Kidney epithelial cell (primary cell): ENCODE measurements at places on chromosomes 16 and 17. TPM values are rescaled to one million over a fixed set of nuclear protein-coding genes. Genes with fewer than 3 reads are reported as not detected.

The KCNJ12 gene
- total RNA-seq: 2.5 and 5.9 TPM in 2 replicates

The CDH11 gene
- 114 and 135 TPM in 2 replicates for total RNA-seq

The CDYL2 gene
- total RNA-seq: 8.4 and 18.9 TPM in 2 replicates

DNA sequence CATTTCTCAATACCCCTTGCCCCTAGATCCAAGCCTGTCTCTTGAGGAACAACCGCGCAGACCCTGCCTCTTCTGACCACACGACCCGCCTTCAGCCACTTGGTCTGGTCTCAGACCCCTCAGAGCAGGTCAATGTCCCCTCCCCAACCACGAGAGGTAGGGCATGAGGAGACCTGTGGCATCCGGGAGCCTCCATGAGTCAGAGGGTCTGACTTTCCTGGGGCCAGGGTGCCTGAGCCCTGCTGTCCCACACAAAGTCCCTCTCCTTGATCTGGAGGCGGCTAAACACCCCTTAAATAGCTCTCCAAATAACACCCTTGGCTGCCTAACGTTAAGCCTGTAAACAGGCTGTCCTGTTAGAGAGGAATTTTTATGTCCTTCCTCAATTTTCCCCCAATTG, 5.1 kb downstream of the CARMIL2 start:
- no peak for DNase-seq

DNA sequence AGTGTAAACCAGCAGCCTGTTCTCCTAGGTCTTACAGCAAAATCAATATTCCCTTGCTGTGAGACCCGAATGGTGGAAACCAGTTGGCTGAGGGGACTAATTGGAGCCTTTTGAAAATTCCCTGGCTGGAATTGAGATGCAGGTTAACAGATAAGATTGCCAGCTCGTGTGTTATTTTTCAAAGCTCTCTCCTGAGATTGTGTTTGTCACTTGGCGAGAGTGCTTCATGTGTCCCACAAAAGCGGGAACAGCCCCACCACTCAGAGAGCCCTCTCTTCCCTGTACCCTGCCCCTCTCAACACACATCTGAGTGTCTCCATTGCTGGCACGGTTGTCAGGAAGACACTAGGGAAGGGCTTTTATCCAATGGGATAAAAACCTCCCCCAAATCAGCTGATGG, 356.1 kb downstream of the CPPED1 start:
- DNase-seq: no peak

- DNase-seq: no peak
Observed at GRCh38 chr17:35147375-35147905, at the start of gene UNC45B. UNC45B (plus strand) TSS chr17:35147817; CDS start chr17:35148264, 447 bp downstream.

DNA sequence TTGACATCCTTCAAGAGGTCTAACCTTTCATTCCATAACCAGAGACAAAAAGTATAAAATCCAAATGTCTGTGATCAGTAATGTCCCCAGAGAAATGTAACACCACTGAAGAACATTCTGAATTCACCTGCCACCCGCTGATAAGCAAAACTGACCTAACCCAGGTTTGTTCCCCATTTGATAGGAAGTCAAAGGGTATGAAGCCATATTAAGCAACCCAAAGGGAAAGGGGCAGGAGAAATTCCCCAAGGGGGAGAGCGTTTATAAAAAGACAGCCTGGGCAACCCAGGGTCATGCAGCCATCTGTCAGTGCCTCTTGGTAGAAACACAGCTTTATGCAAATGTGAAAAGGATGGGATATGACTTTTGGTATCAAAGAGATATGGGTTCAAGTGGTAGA, 30.7 kb upstream of the PIK3R6 start:
- DNase-seq: no peak

DNA sequence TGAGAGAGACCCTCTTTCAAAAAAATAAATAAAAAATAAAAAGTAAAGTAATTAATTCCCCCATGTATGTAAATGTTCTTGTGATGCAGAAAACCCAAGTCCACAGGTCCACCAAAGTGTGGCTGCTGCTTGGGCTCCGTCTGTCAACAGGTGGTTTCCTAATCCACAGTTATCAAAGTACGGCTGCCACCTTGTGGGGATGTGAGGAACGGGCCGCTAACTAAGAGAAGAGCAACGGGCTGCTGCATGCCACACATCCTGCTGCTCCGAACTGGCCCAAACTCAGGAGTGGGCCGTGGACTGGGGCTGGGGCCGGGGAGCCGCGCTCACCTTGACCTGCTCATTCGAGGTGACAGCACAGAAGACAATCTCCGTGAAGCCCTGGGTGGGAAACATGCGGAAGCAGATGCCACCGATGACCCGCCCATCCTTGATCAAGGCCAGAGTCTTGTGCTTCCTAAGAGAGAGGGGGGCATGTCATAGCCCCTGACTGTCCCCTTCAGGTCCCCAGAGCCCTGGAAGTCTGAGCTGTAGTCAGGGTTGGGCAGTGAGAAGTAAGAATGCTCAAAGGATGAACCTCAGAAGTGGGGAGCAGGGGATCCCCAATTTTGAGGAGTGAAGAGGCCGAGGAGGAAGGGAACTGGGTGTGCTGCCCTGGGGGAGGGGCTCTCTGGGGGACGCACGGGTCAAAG, 4.3 kb downstream of the KAT2A start:
- no peak for DNase-seq

- no peak for DNase-seq
Observed at GRCh38 chr17:17118399-17118798, 76.1 kb downstream of the MPRIP start.
